Kidney (tissue), 22 donors: ENCODE measurements at places on chromosomes 12 and 14.

- no peak for DNase-seq
Measured at GRCh38 chr14:21712036-21712435, 38.4 kb upstream of the OR4E1 start.

DNA sequence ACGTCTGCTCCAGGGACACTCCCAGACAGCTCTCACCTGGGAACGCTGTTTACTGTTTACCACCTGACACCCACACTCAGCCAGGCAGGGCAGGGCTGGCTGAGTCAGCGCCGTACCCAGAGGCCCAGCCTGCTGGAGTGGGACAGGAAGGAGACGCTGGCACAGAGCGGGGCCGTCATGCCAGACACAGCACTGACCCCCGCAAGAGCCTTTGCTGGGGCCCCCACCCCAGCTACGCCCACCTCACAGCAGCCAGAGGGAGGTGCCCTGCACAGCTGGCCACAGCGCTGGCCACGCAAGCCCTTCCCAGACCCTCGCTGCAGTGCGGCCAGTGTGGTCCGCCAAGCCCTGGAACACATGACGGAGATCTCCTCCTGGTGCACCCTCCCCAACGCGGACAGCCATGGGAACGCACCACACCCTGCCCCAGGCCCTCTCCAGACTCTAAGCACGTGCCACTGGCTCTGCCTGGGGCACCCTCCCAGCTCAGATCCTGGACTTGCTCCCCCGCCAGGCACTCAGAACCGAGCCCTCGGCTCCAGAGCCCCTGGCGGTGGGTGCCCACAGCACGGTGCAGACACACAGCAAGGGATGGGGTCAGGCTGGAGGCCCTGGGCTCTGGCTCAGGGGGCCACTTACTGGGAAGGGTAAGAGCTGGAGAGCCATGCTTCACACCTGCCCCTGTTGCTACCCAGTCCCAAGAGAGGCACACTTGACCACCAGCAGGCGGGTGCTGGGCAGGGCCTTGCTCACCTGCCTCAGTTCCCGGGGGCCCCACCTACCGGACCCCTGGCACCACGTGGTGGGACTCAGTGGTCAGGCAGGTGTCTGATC, 5.7 kb downstream of the AHNAK2 start:
- peak; percentile 68 for DNase-seq

GRCh38 chr12:40768125-40768864, 76.1 kb downstream of the CNTN1 start:
- no peak for DNase-seq

- DNase-seq, result no peak
Measured at GRCh38 chr12:118023301-118023860, 6.9 kb downstream of the RFC5 start.

GRCh38 chr14:86787717-86788116, 1205.3 kb downstream of the GALC start:
- peak; percentile 81 for DNase-seq

GRCh38 chr14:74737753-74738325, 24.9 kb downstream of the FCF1 start:
- no peak for DNase-seq

GRCh38 chr14:90616313-90616712, 199.9 kb downstream of the TTC7B start:
- no peak for DNase-seq
